Lower lobe of right lung (tissue), 2 donors: ENCODE measurements at places on chromosomes 5 and 9. TPM values are rescaled to one million over a fixed set of nuclear protein-coding genes. Genes with fewer than 3 reads are reported as not detected.
A peak's percentile ranks its signal among the peaks of the same experiment; 100 is the strongest.

DNA sequence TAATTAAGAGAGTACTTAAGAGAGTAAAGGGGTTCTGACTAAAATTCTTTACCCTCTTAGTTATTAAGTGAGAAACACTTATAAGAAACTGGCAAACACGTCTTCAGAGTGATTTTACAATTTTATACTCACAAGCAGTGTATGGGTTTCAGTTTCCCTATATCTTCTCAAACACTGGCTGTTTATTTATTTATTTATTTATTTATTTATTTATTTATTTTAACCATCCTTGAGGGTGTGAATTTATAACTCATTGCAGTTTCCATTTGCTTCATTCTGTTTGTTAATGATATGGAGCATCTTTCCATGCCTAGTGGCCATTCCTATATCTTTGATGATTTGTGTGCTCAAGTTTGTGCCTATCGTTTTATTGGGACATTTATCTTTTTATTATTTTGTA, 68.0 kb upstream of the SGCD start:
- H3K27ac ChIP-seq, result no peak overlapping the region
- no peaks in the 10 kb centered on the region for H3K36me3 ChIP-seq
- no peak overlapping the region for H3K4me3 ChIP-seq
- no peaks in the 10 kb centered on the region for H3K27me3 ChIP-seq
- DNase-seq, result no peak

GRCh38 chr9:135379540-135380267, 99.9 kb upstream of the PPP1R26 start:
- no peak overlapping the region for H3K27ac ChIP-seq
- DNase-seq, result no peak
- no peaks in the 10 kb centered on the region for H3K36me3 ChIP-seq
- H3K27me3 ChIP-seq, result no peaks in the 10 kb centered on the region
- no peaks in the 10 kb centered on the region for H3K4me1 ChIP-seq

GRCh38 chr9:98129451-98129881, 10.4 kb upstream of the TRIM14 start:
- peak overlapping the region; percentile 41 for H3K27ac ChIP-seq
- DNase-seq, result peak; percentile 63
- H3K4me3 ChIP-seq, result no peak overlapping the region
- H3K27me3 ChIP-seq, result no peaks in the 10 kb centered on the region

DNA sequence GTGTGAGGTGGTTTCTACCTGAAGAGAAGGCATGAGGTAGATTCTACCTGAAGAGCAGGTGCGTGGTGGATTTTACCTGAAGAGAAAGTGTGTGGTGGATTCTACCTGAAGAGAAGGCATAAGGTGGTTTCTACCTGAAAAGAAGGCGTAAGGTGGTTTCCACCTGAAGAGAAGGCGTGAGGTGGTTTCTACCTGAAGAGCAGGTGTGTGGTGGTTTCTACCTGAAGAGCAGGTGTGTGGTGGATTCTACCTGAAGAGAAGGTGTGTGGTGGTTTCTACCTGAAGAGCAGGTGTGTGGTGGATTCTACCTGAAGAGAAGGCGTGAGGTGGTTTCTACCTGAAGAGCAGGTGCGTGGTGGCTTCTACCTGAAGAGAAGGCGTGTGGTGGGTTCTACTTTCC, 192.8 kb downstream of the MED10 start:
- DNase-seq, result no peak
- H3K36me3 ChIP-seq, result no peaks in the 10 kb centered on the region
- no peak overlapping the region for H3K27ac ChIP-seq
- H3K27me3 ChIP-seq, result no peaks in the 10 kb centered on the region
- H3K4me3 ChIP-seq, result no peak overlapping the region

DNA sequence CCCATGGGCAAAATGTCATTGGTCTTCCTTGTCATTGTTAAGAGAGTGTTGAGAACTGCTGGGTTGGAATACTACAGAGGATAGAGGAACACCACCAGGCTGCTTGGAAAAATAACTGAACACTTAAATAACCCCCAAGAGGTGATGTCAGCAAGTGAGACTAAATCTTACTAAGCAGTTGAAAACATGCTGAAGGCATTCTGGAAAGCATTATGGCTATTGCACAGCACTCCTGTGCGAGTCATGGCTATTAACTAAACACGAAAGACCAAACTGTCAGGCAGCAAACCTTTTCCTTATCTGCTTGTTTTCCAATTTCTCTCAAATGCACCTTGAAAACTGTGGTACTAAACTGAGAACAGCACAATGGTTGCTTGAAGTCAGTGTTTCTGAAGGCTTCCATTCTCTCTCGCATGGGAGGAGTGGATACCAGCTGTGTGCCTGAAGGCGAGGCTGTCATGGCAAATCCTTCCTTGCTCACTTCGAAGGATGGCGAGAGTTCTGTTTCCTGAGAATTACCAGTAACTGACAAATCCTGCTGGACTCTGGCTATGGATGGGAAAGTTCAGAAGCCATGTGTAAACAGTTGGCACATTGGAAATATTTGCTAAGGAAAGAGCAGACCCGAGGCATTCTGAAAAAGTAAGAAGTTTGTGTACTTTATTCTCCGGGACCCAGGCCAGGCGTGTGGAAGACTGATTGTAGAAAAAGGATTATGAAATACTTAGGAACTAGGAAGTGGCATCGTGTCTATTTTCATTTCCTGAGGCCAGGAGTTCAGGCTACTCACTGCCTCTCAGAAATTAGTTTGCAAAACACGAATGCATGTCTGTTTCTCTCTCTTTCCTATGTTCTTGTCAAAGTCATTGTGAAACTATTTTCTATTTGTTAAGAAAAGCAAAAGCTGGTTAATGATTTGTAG, 182.1 kb downstream of the DMRT2 start:
- no peaks in the 10 kb centered on the region for H3K27me3 ChIP-seq
- peak overlapping the region; percentile 44 for H3K27ac ChIP-seq
- peaks cover 4% of the 10 kb centered on the region for H3K4me1 ChIP-seq
- peak; percentile 67 for DNase-seq

DNA sequence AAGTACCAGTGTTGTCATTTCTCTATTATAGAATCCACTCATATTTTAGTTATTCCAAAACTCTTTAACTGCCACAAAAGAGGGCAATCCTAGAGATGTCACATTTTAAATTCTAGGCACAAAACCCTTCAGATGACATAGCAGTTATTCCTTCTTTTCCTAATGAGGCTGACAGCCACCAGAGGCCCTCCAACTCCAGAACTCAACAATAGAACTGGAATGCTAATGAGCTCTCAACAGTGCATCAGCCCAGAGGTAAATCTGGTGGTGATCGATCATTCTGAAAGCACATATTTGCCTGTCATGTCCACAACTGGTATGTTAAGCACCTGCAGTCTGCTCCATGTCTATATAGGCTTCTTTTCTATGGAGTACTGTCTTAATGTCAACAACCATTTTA, 40.2 kb upstream of the RAB3C start:
- no peak for DNase-seq
- peaks cover 14% of the 10 kb centered on the region for H3K4me1 ChIP-seq
- no peaks in the 10 kb centered on the region for H3K27me3 ChIP-seq
- no peak overlapping the region for H3K27ac ChIP-seq
- no peak overlapping the region for H3K4me3 ChIP-seq

DNA sequence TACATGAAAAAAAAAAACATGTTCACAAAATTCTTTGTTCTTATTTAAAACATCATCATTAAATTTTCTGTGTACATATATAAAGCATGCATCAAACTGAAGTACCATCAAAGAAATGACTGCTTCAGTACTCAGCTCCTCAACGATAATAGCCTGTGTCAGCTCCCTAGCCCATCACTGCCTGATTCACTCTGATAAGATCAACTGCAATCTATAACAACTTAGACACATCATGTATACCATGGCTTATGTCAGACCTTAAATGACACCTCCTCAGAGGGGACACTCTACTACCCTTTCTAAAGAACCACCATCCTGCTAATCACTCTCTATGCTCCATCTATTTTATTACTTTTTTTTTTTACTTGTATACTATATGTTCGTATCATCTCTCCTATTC, 200.5 kb upstream of the TLE4 start:
- H3K4me3 ChIP-seq, result no peak overlapping the region
- no peak overlapping the region for H3K27ac ChIP-seq
- H3K4me1 ChIP-seq, result no peaks in the 10 kb centered on the region
- H3K27me3 ChIP-seq, result no peaks in the 10 kb centered on the region
- no peak for DNase-seq
- no peaks in the 10 kb centered on the region for H3K36me3 ChIP-seq

Gene LIX1
- not detected for total RNA-seq
